ENCODE measurements at places on chromosomes 6 and 20.
A peak's percentile ranks its signal among the peaks of the same experiment; 100 is the strongest.

DNA sequence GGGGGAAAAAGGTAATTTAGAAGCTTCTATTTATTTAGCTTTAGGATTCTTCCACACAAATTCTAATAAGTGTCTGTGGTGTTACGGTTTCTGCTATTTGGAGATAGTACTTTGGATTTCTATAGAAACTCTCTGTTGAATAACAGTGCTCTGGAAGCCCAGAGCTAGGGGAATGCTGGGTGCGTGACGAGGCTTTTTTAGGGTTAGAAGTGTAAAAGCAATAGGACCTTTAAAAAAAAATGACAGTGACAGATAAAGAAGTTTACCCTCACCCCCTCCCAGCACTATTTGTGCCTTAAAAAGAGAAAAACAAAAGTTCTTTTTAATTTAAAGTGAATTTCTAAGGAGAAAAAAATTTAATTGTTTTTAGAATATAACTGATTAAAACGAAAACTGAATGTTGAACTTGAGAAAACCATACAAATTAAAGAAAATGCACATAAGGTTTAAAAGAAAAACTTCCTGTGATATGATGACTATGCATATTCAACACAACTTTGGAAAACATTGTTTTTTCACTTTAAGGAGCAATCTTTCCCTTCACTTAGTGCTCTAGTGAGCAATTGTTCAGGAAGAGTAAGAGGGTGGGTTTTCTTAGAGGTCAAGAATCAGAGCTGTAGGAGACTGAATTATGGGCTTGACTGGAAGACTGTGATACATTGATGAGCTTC, 89.6 kb upstream of the RIPOR2 start:
- no peak for DNase-seq

- no peak for DNase-seq
Measured at GRCh38 chr6:40713002-40713719, 126.0 kb upstream of the LRFN2 start.

DNA sequence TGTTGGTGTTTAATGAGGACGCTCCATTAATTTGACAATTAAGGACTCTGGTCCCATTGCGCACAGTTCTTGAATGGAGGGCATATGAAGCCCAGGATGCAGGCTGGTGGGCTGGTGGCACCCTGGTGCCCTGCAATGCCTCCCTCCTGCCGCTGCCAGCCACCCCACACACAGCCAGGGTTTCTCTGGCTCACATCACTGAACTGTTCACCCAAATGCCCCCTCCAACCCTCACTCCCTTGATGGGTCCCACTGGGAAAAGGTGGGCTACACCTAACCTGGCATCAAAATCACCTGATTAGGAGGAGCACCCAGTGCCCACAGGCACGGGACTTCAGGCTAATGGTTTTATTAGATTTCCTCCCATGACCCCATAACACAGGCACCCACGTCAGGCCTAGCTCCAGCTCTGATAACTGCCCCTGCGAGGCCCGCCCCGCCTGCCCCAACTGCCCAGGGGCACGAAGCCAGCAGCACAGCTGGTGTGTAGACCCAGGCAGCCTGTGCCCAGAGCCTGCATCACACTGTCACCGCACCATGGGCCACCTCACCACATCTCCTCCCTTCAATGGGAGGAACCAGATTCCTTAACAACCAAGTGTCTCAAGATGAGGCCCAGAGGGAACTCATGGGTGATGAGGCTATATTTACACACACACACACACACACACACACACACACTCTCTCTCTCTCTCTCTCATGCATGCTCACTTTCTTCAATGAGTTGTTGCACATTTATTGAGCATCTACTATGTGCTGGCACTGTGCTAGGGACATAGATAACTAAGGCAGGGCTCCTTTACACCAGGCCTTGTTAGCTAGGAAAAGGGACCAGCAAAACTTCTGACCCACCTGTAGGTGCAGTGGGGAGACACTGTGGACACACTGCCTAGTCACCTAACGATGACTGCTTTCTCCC, 107.3 kb downstream of the NOL4L start:
- no peak for DNase-seq

GRCh38 chr20:21396599-21397340, 556 bp downstream of the NKX2-4 start:
- peak; percentile 14 for DNase-seq
